Upper lobe of right lung (tissue), 1 donor: ENCODE measurements at places on chromosomes 6 and 20.

DNA sequence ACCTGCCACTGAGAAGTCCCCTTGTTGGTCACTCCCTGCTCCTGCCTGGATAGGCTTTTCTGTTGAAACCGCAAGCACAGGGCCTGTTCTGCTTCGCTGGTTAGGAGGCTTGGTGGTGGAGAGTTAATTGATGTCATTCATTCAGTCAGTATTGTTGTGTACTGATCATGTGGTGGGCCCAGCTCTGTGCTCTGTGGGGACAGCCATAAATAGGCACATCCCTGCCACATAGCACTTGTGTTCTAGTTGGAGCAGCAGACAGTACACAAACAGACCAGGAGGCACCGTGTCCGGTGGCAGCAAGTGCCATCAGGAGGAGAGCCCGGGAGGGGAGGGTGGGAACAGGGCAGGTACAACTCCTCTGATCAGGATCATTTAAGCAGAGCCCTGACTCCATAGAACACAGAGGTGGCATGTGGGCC lies 155.2 kb upstream of the INSM1 start:
- DNase-seq, result no peak

DNA sequence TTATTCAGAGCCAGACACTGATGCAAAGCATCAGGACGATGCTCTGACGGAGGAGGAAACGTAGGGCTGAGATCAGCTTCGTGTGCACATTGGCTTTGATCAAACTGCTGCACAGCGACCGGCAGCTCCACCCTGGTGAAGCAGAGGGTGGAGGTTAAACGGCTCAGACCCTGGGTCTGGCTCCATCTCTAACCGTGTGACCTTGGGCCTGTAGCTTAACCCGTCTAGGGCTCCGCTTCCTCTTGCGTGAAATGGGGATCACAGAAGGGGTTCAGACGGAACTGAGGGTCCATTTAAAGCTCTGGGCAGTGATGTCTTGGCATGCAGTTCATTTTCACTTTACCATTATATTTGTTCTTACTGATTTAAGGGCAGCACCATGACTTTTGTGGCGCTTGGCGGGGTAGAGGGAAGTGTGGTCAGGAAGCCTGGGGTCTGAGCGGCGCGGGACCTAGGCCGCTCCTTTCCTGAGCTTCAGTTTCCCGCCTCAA lies 644 bp downstream of the RBL1 start:
- no peak for DNase-seq

DNA sequence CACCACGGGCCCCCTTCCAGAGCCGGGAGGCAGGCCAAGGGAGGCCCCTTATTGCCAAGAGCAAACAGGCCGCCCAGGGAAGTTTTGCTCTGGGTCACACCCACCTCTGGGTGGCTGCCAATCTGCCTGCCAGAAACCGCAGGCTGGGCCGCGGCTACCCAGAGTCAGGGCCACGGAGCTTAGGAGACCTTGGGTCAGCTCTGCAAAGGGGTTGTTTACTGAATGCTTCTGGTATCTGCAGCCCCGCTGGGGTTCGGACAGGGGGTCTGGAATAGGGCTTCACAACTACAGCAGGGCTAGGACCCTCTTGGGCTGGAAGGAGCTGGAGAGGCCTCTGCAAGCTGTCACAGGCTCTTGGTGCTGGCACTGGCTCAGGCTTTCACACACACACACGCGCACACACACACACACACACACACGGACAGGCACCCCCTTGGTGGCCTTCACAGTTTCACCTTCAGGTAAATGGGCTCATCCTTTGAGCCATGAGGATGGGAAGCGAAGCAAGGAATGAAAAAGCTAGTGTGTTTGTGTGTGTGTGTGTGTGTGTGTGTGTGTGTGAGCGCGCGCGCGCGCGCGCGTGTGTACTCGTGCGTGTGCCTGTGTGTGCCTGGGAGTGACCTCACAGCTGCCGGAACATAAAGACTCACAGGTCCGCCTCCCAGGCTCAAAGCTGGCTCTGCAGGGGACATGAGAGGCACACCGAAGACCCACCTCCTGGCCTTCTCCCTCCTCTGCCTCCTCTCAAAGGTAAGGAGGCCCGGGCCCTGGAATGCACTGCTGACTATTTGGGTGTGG lies at the start of gene CCN5:
Gene CCN5 (plus strand): TSS at position 669 of the 798 bp plus-strand sequence. CDS start 22 bp downstream, at position 691.
- peak; percentile 92 for DNase-seq

GRCh38 chr20:39676857-39677391 lies 714.8 kb downstream of the DHX35 start:
- DNase-seq, result no peak

DNA sequence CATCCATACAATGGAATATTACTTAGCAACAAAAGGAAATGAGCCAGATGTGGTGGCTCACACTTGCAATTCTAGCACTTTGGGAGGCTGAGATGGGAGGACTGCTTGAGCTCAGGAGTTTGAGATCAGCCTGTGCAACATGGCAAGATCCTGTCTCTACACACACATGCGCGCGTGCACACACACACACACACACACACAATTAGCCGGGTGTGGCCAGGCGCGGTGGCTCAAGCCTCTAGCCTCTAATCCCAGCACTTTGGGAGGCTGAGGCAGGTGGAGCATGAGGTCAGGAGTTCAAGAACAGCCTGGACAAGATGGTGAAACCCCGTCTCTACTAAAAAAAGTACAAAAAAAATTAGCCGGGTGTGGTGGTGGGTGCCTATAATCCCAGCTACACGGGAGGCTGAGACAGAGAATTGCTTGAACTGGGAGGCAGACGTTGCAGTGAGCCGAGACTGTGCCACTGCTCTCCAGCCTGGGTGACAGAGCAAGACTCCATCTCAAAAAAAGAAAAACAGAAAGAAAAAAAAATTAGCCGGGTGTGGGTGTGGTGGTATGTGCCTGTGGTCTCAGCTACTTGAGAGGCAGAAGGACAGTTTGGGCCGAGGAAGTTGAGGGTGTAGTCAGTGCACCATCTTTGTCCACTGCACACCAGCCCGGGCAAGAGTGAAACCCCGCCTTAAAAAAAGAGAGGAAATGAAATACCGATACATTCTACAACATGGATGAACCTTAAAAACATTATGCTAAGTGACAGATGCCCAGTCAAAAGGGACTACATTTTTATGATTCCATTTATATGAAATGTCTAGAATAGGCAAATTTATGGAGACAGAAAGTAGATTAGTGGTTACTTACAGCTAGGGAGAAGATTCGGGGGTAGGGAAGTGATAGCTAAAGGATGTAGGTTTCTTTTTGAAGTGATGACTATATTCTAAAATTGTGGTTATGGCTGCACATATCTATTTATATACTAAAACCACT lies 52.5 kb downstream of the RBL1 start:
- DNase-seq, result no peak

- no peak for DNase-seq
These were observed 296.7 kb downstream of the CDH26 start for GRCh38 chr20:60254901-60255411.

DNA sequence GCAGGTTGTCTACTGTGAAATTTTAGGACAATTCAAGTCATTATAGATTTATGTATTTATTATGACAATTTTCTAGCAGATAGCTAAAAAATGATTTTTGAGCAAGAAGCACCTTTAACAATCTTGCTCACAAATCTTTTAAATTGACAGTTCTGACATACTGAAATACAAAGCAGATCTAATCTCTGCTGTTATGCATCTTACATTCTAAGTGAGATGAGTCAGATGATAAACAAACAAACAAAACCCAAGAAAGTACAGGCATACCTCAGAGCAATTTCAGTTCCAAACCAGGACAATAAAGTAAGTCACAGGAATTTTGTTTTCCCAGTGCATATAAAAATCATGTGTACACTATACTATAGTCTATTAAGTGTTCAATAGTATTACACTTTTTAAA lies 430.7 kb upstream of the PTCHD4 start:
- no peak for DNase-seq

GRCh38 chr6:24080711-24081110 lies 45.3 kb upstream of the NRSN1 start:
- no peak for DNase-seq

DNA sequence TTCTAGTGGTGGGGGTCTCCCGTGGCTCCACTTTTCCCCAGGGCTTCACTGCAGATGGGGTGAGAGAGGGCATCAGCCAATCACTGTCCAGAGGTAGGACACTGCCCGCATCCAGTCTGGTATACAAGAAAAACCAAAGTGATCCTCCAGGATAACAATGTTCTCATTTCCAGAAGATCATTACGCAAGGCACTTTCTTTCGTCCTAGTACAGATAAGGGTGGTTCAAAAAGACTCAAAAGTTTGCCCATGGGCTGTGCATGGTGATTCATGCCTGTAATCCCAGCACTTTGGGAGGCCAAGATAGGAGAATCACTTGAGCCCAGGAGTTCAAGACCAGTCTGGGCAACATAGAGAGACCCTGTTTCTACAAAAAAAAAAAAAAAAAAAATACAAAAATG lies 16.4 kb downstream of the GMDS start:
- no peak for DNase-seq

DNA sequence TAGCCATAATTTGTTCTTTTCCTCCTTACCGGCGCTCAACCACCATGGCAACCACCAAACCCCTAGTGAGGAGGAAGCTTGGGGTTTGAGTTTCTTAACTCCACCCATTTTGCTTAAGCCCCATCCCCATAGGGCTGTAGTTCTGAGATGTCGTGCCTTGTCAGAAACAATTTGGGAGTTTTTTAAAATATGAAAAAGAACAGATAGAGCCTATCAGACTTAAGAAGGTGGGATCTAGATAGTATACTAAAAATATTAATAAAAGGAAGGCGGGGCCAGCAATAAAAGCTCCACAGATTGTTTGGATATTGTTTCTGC lies 5.6 kb downstream of the BRD2 start:
- DNase-seq, result no peak

DNA sequence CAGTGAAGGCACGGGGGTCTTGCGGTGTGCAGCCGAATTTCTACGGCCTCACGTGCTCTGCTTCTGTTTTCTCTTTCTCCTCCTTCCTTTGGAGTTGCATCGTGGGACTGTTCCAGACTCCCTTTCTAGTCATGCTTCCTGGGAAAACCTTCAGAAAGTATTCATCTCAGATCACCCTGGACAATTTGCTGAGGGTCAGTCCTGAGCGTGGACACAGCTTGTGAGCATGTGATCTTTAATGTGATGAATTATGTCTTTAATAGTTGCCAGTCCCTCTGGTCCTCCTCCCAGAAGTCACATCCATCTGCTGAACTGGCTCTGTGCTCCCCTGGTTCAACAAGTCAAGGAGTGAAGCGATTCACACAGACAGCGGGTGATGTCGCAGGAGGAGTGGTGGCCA lies 145.0 kb upstream of the PDE10A start:
- DNase-seq, result no peak

- no peak for DNase-seq
These were observed 283.6 kb upstream of the CNR1 start for GRCh38 chr6:88449770-88450169.

- no peak for DNase-seq
These were observed 5.9 kb downstream of the TUBB2B start for GRCh38 chr6:3221578-3221977.

DNA sequence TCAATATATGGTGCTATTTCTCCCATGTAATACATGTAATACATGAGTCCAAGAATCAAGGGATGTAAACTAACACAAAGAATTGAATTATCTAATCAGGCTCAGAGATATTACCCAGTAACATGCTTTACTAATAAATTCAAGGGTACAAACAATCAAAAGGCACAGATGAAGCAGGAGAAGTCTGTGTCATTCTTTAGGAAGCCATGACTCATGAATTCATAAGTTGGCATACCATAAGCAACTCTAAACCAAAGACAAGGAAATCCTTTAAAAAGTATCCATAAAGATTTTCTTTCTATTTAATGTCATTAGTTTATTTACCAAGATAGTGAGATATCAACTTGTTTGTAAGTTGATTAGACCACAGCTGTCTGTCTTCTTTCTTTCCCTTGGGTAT lies 446.0 kb upstream of the IMPG1 start:
- DNase-seq, result no peak

- DNase-seq, result no peak
These were observed 132.6 kb upstream of the BTN3A2 start for GRCh38 chr6:26232306-26232939.

DNA sequence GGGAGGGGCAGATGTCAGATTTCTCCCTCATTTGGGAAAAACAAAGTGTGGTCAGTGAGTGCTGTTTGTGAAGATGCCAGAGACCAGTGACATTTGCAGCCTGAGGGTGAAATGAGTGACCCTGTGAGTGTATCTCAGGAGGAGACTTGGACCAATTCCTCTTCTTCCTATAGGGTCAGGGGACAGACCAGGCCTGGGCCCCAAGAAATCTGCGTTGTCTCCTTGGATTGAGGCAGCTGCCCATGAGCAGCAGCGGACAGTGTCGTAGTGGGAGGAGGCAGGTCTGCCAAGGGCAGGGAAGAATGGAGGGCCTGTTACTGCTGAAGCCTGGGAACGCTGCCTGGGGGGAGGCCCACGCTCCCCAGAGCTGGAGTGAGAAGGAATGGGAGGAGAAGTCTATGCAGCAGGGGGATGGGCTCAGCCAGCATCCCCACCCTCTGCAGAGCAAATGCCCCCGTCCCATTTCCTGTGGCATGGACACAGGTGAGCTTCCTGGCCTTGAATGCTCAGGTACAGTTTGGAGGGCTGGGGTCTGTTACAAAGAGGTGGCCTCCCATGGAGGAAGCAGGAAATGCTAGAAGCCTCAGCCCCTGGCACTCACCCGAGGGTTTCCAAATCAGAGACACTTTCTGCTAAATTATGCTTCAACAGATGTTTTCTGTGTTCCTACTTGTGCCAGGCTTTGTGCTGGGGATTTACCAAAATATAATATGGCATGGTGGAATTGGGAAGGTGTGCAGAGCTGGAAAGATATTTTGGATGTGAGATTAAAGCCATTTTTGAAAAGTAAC lies 29.8 kb downstream of the DAAM2 start:
- DNase-seq, result no peak

DNA sequence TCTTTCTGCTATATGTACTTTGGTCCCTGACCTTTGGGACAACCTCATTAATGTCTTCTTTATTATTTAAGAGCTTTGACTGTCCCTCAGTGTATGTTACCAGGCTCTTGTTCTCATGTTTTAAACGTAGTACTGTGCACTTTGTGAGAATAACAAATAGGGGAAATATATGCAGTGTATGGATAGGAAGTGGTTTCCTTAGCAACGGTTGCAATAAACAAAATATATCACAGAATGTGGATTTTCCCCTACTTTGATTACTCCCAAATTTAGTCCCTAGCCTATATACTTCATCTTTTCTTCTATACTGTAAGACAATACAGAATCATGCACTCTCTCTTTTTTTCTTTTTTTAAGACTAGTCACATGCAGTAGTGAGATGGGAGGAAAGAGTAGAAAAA lies 123.8 kb upstream of the AKIRIN2 start:
- no peak for DNase-seq

- DNase-seq, result peak; percentile 30
These were observed 44.0 kb downstream of the SPDEF start for GRCh38 chr6:34511915-34512737.

GRCh38 chr6:112539355-112539754 lies 192.2 kb downstream of the RFPL4B start:
- DNase-seq, result no peak

DNA sequence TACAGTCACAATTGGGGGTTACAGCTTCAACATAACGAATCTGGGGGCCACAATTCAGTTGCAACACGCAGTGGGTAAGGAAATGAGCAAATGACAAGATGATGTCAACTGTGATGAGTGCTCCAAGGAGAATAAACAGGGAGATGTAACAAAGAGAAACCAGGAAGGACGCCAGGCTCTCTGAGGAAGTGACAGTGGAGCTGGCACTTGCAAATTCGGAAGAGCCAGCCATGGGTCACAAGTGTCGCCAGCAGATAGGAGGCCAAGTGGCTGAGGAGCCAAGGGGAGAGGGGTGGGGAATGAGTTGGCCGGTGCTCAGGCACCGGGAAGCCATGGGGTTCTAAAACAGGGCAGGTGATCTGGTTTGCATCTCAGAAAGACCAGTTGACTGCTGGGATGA lies 136.4 kb downstream of the EYA2 start:
- DNase-seq, result no peak

- no peak for DNase-seq
These were observed 136.5 kb downstream of the ATXN1 start for GRCh38 chr6:16624636-16625290.

- no peak for DNase-seq
These were observed 105.8 kb upstream of the TOP1 start for GRCh38 chr20:40922865-40923264.
